Stimulated activated CD4-positive, alpha-beta T cell treated with anti-CD3 and anti-CD28 coated beads, TNF-alpha, amount 100 ng/mL, for 24 hours (primary cell): ENCODE measurements at places on chromosomes 7 and 10.
A peak's percentile ranks its signal among the peaks of the same experiment; 100 is the strongest.

- DNase-seq = no peak
These were observed 18.6 kb downstream of the KCP start for GRCh38 chr7:128891942-128892269.

DNA sequence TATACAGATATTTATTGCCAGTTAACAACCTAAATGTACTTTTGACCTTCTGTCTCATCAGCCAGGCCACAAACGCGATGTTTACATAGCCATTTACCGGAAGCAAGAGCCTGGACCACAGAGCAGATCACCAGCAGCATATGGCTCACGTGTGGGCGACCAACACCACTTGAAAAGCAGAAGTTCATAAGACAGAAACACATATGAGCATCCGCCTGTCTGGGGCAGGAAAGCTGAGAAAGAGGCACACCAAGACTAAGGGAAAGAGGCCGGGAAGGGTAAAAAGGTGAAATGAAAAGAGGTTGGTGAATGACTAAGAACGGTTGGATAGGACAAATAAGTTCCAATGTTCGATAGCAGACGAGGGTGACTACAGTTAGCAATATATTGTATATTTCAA is 1.3 kb downstream of the ABCB1 start:
- no peak for DNase-seq

DNA sequence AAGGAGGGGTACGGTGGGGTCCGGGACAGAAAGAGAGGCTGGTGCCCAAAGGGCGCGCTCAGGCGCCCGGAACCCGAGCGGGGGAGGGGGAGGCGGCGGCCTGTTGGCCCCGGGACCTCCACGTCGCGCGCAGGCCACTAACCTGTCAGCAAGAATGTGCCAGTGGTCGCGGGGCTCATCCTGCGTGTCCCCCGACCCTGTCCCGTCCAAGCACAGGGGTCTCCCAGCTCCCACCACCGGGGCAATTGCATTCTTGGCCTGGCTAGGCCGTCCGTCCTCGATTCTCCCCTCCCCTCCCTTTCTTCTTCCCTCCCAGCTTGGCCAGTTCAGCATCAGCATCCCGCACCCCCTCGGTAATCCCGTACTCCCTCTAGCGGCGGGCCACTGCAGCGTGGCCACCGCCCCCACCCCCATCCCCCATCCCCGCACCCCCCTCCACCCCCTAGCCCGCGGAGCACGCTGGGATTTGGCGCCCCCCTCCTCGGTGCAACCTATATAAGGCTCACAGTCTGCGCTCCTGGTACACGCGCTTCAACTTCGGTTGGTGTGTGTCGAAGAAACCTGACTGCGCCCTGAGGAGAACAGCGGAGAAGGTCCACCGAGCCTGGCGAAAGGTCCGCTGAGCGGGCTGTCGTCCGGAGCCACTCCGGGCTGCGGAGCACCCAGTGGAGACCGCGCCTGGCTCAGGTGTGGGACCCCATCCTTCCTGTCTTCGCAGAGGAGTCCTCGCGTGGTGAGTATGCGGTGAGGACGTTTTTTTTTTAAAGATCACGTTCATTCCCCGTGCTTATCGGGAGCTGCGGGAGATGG is at the start of gene SGCE:
SGCE (minus strand) TSS at position 286 of the 810 bp plus-strand sequence; CDS start at position 251, 35 bp downstream.
- no peak for DNase-seq

DNA sequence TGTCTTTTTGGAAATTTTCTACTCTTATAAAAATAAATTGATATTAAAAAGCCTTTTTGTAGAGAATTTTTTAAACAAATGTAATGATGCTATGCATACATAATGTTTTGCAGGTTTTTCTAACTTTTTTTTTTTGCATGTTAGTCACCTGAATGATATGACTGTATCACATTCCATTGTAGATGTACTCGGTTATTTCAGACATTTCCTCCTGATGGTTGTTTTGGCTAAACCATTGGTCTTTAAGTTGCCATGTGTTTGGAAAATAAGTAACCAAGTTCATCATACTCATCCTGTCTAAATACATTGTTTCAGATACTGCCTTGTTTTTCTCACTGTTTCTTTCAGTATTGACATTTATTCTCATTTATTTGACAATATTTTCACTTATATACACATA is 25.8 kb downstream of the NHLRC2 start:
- DNase-seq = no peak

GRCh38 chr7:2109936-2110609 is 122.7 kb downstream of the MAD1L1 start:
- DNase-seq = peak; percentile 76

GRCh38 chr10:31352436-31353226 is 33.6 kb downstream of the ZEB1 start:
- DNase-seq = no peak
